Nucleus accumbens (tissue), 56 donors: ENCODE measurements at places on chromosomes 6 and 20.

DNA sequence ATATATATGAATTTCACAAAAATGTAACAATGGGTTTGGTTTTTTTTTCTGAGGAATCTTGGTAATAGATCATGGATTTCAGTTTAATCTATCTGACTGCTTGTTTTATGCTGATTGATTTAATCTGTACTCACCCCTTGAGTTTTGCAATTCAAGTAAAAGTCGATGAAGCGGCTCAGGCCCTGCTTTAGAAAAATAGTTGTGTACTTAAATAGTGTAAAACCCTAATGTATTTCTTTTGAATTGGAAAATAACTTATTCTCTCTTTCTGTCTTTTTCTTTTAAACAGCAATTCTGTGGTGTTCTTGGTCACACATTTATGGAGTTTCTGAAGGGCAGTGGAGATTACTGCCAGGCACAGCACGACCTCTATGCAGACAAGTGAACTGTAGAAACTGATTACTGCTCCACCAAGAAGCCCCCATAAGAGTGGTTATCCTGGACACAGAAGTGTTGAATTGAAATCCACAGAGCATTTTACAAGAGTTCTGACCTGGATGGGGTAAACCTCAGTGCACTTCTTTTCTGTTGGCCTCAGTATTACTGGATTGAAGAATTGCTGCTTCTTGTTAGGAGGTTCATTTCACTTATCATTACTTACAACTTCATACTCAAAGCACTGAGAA is 4.0 kb downstream of the LOC128125822 start:
- no peak for DNase-seq

GRCh38 chr20:50029697-50030461 is 47.1 kb downstream of the SNAI1 start:
- DNase-seq, result no peak

GRCh38 chr20:11492386-11492785 is 425.3 kb upstream of the BTBD3 start:
- DNase-seq, result no peak

- DNase-seq, result no peak
Observed at GRCh38 chr6:97150932-97151331, 132.1 kb downstream of the MMS22L start.

DNA sequence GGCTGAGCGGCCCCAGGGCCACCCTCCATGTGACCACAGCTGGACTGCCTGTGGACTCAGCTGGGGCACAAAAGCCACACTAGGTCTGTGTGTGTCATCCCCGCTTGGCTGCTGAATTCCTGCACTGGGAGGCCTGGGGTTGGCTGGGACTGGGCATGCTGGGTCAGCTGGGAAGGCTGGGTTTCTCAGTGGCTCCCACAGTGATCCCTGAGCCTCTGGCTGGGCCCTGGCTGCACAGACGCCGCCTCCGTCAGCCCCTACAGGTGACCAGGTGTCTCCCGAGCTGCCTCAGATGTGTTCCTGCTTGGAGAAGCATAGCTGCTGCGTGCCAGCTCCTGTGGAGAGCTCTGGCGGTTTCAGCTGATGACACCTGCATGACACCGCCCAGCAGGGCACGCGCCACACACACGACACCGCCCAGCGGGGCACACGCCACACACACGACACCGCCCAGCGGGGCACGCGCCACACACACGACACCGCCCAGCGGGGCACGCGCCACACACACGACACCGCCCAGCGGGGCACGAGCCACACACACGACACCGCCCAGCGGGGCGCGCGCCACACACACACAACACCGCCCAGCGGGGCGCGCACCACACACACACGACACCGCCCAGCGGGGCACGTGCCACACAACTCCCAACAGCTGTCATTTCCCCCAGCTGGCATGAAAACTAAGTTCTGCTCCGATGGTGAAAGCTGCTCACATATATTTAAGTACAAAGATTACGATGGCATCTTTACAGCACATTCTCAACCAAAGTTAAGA is 88.8 kb downstream of the TAF4 start:
- no peak for DNase-seq

GRCh38 chr6:9848094-9848493 is 566.8 kb downstream of the TFAP2A start:
- DNase-seq, result no peak

- no peak for DNase-seq
Observed at GRCh38 chr6:132114201-132114825, 163.1 kb upstream of the CCN2 start.

DNA sequence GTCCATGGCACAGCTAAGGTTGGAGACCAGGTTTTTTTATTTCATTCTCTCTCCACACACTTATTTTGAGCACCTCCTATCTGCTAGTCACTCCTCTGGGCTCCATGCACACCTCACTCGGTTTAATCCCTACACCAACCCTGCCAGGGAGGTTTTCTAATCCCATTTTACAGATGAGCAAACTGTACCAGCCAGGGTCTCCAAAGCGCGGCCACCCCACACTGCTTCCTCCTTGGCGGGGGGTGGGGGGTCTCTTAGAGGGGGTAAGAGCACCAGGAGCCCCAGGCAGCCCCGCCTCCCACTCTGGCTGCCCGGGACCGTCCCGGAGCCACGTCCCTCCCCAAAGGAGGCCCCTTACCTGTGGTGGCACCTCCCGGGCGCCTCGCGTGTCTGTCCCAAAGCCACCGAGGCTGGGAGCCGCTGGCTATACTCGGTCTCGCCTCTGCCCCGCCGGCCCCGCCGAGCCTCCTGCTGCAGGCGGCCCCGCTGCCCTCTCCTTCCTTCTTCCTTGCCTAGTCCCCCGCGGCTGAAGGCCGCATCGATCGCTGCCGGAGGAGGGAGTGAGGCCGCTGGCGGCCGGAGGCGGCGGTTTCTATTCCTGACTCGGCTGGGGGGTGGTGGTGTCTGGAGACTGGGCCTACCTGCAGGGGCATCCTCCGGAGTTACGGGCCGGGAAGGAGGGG is at the start of gene KCNS1:
KCNS1 (minus strand) TSS at position 565 of the 683 bp plus-strand sequence. CDS start 1,891 bp downstream, outside the sequence.
- DNase-seq, result no peak

DNA sequence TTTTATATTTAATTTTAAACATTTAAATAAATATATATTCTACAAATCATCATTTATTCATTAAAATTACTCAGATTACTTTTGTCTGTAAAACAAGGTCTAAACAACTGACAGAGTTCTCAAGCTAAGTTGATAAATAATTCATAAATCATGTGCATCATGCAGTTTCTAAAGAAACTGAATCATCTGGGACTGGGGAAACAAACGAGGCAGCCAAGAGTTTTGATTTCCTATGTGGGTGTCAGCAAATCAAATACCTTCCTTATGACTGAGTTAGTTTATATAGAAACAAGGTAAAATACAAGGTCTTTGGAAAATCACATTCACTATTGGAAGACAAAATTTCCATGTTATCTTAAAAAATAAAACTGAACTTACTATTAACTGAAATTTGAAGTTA is 149.9 kb upstream of the BEND6 start:
- DNase-seq, result no peak
